ENCODE measurements at places on chromosomes 1 and 21.

- peak; percentile 53 for DNase-seq
Observed at GRCh38 chr1:89129911-89130310, 4.0 kb upstream of the GBP2 start.

GRCh38 chr1:232908831-232909230 is 41.6 kb upstream of the NTPCR start:
- DNase-seq = no peak

- no peak for DNase-seq
Observed at GRCh38 chr1:81802707-81803430, 2.1 kb downstream of the ADGRL2 start.

GRCh38 chr1:10663678-10664035 is 132.8 kb downstream of the CASZ1 start:
- DNase-seq = no peak

GRCh38 chr1:194055536-194055935 is 869.1 kb upstream of the B3GALT2 start:
- peak; percentile 2 for DNase-seq

GRCh38 chr21:25925064-25925800 is 190.5 kb downstream of the GABPA start:
- DNase-seq = no peak

DNA sequence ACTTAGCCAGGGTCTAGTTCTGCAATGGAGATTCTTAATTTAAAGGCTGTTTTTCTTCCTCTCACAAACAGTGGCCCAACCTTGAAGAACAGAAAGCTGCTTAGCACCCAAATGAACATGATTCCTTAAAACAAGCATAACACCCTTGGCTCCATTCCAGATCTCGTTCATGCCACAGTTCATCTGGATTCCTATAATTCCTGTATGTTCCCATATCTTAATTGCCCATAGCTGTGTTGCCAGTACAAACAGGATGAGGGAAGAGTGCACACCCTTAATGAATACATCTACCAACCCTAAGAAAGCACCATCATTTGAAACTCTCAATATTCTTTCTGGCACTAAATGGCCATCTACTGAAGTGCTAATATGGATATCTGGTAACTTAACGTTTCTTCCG is 45.5 kb downstream of the TGFB2 start:
- DNase-seq = no peak

DNA sequence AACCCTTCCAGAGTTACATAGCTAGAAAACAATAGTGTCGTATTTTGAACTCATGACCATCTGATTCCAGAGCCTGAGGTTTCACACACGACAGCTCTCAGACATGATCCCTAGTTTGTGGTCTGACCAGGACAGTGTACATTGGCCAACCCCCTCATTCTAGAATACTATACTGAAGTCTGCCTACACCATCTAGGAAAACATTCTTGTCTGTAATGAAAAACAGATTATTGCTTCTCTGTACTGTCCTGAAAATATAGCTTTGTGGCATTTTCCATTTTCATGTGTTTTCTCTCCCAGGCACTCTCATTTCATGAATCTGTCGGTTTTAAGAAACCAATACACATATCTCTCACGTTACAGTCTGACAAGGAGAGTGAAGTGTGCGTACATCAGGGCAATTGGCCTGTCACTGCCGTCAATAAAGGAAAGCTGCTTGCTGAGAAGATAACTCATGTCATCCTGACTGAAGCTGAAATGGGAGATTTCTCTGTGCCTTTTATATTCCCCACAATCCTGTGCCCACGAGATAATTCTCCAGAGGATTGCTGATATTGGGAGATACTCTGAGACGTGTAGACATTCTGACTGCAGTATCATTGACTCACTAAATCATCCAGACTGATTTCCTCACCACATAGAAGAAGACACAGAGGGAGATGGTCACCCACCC is 585.6 kb downstream of the PLPP3 start:
- DNase-seq = no peak

DNA sequence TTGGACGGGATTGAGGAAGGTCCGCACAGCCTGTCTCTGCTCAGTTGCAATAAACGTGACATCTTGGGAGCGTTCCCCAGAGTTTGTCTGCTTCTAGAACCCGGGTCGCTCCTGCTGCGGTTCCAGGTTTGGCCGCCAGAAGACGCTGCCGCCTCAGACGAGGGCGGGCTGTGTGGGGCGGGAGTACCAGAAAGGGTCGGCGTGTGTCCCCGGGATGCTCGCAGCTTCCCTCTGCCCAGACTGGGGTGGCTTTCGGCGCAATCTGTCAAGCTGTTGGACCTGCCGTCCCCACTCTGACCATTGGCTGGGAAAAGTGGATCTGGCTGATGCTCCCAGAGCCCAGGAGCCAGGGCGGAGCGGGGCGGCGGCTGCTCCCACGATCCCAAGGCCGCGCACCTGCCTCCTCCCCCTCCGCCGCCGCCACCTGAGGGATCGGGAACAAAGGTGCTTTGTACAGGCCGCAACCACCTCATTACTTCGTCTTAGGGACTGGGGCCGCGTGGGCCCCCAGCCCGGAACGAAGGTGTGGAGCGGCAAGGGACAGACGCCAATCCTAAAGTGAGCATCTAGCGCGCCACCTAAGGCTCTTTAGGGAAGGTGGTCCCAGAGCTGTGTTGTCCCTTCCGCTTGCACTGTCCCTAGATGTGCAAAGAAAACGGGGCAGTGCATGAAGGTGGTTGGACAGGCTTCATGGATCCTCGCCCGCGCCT is 683 bp upstream of the EFNA4 start:
- peak; percentile 63 for DNase-seq

- DNase-seq = no peak
Observed at GRCh38 chr1:41020109-41020576, 1.4 kb downstream of the SLFNL1 start.

DNA sequence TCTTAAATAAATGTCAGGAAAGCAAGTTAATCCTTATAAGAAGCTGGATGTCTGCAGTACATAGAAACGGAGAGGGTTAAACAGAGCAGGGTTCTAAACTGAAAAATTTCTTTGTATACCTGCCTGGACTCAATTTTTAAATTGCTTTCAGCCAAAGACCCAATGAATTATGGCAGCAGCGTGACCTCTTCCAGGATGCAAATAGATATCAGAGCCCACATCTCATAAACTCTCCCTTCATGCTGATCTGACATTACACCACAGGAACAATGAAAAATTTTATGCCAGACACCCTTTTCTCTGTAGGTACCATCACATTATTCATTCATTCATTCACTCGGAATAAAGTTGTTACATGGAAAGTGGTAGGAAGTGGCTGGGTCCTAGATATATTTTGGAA is 236.4 kb downstream of the NUF2 start:
- no peak for DNase-seq

GRCh38 chr1:39833621-39834385 is 45.1 kb upstream of the BMP8B start:
- DNase-seq = peak; percentile 85

DNA sequence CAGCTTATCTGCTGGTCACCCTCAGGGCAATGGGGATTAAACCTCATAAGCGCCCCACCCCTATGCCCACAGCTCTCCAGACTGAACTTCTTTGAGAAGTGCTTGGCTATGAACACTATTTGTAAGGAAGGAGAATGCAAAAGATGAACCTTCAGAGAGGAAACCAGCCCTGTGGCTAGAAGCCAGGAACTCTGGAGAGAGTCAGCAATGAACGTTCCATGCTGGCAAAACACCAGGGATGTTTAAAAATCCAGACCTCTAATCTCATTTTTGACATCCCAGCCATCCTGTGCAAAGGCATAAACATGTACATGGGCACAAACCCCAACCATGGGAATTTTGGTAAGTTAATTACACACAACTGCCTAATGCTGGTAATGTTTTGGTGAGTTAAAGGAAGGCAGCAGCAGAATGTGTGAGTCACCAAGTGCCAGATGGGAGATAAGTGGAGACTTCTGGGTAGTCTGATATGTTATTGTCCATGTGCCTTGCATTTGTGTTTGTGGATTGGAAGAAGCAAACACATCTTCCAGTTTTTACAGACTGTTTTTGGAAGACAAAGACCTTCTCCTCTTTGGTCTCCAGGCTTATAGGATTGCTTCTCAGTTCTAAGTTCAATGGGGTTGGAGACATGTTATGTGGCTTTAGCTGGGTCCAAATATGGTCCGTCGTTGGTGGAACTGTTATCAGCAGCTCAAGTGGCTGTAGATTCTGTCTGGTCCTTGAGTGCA is 174.1 kb upstream of the ETV3 start:
- DNase-seq = no peak

DNA sequence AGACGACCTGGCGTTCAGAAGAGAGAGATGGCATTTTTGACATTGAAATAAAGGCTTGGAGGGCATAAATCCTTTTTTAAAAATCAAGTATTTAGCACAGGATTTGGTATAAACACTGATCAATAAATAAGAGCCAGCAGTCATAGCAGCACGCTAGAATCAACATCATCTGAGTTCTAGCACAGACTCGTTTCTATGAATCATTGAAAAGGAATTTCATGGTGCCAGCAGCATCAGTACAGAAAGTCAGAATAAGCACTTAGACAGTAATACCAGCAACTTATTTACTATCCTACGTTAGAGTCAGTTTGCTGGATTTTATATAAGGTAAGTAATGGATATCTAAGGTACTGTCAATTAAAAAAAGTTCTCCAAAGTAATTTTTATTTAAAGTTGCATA is 119.3 kb downstream of the HLCS start:
- no peak for DNase-seq

GRCh38 chr21:38012672-38013071 is 96.4 kb upstream of the KCNJ6 start:
- no peak for DNase-seq

DNA sequence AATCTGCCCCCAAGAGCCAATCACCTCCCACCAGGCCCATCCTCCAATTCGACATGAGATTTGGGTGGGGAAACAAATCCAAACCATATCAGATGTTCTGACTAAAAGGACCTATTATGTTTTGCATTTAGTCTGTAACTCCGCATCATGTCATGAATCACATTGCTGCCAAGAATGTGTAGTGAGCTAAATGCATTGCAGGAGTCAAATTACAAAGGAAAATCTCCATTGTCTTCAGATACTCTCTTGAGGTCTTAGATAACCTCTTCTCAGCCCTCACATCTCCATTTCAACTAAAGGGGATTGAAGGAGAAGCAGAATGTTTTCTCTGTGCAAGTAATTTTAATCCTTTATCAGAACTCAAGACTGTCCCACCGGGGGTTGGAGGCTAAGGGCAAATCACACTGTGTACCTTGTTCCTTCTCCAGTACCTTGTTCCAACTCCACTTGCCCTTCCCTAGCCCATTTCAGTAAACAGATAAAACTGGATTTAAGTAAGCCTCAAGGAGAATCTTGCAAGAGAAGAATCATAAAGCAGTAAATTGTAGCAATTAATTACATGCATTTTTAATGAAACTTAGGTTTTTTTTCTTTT is 34.1 kb downstream of the EXTL2 start:
- no peak for DNase-seq

DNA sequence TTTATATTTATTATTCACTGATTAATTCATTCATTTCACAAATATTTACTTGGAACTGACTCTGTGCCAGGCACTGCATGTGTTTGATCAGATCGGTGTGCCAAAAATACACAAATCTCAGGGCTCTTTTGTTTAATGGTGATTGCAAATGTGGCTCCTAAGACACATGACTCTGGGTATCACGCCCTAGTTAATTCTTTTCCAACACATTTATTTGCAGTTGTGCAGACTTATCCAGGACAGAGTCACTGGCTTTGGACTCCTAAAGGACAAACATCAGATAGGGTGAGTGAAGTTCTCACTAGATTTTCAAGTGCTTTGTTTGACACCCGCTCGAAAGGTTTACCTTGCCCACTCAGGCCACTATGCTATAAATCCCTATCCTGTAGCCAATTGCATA is 335.5 kb downstream of the BARHL2 start:
- DNase-seq = no peak

- DNase-seq = no peak
Observed at GRCh38 chr21:38621132-38621531, 122.9 kb upstream of the ERG start.

GRCh38 chr1:67393240-67393639 is 37.0 kb downstream of the SERBP1 start:
- no peak for DNase-seq

GRCh38 chr1:28640766-28641165 is 2.1 kb downstream of the TAF12 start:
- DNase-seq = no peak

- DNase-seq = no peak
Observed at GRCh38 chr1:206589206-206589605, 23.1 kb downstream of the EIF2D start.

- no peak for DNase-seq
Observed at GRCh38 chr1:30412241-30413110, 310.9 kb downstream of the MATN1 start.

GRCh38 chr1:147547065-147547464 is 5.8 kb downstream of the BCL9 start:
- DNase-seq = no peak

DNA sequence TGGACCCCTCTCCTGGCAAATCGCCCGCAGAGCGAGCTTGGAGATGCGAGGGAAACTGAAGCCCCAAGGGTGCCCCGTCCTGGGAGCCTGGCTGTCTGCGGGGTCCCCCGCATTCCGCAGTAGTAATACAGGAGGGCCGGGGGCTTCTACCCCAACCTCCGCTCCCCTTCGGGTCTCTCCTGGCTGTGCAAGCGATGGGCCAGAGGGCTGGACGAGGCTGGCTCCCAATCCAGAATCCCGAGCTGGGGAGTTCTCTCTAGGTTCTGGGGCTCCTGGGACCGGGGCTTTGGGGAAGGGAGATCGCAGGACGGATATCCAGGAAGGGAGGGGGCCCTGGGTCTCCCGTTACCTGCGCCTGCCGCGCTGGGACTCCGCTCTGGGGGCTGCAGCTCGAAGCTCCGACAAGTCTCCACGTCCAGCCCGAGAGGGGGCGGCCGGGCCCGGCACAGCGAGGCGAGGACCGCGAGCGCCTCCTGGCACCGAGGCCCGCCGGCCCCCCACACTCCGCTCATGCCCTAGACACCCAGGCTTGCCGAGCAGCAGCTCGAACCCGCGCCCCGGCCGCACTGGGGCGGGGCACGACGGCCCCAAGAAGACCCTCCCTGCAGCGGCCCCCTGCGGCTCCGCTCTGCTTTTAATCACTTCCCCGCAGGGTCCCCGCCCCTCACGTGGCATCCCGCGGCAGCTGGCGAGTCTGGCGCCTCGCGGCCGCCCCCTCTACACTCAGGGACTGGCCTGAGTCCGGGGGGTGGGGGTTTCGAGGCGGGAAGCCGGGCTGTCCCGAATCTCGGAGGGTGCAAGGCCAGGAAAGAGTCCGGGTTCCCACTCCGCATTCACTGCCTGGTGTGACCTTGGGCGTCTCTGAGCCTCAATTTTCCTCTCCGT is at the start of gene SYT6:
Gene SYT6, minus strand, starts transcription at position 609 of the 885 bp plus-strand sequence. Its CDS starts 97 bp downstream, at position 512.
- DNase-seq = no peak

DNA sequence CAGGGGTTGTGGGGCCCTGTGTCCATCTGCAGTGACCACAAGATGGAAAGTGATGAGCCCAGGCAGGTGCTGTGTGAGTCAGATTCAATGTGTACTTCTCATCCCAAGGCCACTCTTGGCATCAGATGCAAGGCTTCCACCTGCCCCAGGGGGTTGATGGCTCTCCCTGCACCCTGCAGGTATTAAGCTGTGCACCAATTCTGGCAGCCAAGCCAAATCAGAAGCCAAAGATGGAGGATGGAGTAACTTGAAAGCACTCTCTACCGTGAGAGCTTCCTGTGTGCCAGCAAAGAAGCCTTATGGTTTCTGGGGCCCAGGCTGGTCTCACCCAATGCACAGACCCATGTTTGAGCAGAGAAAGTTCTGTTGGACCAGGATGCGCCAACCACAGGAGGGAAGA is 44.3 kb upstream of the TENT5C start:
- DNase-seq = no peak

- no peak for DNase-seq
Observed at GRCh38 chr1:156266051-156266450, 16.6 kb downstream of the SMG5 start.
